ENCODE measurements at places on chromosomes 1 and 21.

DNA sequence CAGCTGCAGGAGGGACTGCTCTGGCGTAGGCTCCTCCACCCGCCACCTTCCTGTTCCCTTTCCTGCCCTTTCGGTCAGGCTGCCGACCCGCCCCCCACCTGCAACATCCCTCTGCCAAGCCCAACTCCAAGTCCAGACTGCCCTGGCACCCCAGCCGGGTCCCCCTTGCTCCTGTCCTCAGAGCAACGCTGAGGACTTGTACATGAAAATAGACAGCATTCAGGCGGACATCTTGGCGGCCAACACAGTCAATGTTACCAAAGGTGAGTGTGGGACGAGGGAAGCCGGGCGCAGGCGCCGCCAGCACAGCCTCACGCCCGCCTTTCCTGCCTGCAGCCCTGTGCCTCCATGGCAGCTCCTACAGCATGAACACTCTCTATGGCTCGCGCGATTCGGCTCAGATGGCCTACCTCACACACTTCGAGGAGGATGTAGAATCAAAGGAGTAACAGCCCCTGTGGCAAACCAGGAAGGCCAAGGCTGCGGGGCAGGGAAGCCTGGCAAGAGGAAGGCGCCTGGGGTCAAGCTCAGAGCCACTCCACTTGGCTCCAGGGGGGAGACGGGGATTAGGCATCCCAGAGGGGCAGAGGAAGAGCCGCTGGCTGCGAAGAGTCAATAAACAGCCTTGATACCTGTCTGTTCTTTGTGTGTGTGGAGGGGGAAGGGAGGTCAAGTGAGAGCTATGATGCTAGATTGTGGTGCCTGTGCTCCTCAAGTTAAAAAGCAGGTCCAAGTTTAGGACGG, 5.8 kb downstream of the RNU5D-1 start:
- no peak for DNase-seq

DNA sequence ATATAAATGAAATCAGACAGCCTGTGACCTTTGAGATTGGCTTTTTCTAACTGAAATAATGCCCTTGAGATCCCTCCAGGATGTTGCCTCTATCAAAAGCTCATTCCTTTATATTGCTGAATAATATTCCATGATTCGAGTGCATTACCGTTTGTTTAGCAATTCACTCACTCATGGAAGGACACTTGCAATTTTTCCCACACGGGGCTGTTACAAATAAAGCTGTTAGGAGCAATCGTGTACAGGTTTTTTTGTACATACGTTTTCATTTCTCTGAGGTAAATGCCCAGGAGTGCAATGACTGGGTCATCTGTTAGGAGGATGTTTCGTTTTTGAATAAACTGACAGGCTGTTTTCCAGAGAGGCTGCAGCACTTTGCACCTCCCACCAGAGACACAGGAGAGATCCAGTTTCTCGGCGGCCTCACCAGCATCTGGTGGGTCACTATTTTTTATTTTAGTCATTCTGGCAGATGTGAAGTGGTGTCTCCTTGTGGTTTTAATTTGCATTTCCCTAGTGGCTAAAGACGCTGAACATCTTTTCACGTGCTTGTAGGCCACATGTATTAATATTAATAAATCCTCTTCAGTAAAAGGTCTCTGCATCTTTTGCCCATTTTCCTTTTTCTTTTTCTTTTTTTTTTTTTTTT, 11.0 kb downstream of the PRDM15 start:
- no peak for DNase-seq

- no peak for DNase-seq
These were observed 132.7 kb downstream of the PLPP3 start for GRCh38 chr1:56446531-56447098.

- DNase-seq = no peak
These were observed 33.4 kb upstream of the ARHGAP29 start for GRCh38 chr1:94270801-94271203.

DNA sequence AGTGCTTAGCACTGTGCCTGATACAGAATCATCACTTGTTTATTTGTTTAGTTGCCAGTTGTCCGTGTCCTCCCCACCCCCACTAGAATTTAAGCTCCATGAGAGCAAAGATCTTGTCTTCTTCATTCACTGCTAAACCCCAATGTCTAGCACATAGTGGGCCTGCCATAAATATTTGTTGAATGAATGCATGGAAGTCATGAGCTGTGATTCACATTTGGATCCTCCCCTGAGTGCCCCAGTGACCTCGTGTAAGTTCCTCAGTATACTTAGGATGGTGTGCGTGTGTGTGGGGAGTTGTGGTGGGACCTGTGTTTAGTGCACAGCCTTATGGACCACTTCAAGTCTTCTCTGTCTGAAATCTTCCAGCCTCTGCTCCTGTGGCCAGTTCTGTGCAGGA, 23.1 kb downstream of the IER5 start:
- DNase-seq = no peak

- no peak for DNase-seq
These were observed 576.1 kb upstream of the RGS18 start for GRCh38 chr1:191582169-191582568.

DNA sequence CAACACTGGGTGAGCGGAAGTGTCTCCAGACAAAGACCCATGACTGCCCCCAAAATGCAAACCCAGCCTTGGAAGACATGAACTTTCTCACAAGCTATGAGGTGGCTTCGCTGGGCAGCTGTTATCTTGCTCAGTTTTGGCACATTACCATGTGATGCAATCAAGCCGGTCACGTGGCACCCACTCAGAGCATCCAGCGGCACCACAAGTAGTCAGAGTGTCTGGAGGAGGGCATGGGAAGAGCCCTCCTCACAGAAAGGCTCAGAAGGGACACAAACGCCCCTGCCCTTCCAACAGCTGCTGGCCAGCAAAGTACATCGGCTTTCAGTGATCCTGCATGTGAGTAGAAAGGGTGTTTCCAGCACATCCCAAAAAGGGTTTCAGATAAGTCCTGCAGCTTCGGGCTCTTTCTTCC, 145.5 kb upstream of the IRF2BP2 start:
- no peak for DNase-seq

- no peak for DNase-seq
These were observed 19.3 kb upstream of the KLHDC8A start for GRCh38 chr1:205375835-205376545.

DNA sequence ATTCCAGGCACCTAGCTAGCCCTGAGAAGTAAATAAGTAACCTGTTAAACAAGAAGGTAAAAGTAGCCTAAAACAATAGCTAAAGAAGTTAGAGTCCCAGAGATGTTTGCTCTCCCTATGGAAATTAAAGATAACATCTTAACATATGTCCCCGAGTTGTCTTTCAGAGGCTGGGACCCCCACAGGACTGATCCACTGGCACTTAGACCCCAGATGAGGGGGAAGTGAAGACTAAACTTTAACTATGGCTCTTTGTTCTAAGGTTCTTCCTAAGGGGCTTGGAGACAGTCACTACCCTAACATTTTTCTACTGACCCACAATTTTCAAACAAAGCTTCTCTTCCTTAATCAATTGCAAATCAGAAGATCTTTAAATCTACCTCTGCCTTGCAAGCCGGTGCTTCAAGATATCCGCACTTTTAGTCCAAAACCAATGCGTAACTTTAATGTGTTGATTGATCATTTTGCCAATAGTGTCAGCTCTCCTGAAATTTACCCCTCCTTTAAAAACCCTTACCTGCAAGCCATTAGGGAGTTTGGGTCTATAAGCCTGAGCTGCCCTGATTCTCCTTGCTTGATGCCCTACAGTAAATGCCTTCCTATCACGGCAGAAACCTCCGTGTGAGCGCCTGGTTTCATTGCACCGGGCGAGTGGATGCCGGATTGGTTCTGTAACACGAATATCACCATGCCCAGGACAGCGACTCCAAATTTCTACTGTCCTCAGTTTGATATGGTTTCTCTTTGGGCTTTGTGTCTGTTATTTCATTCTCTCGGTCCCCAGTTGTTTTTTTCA, 404.4 kb downstream of the SIPA1L2 start:
- DNase-seq = no peak

GRCh38 chr1:39525366-39526165, 34.1 kb downstream of the BMP8A start:
- DNase-seq = peak; percentile 19

DNA sequence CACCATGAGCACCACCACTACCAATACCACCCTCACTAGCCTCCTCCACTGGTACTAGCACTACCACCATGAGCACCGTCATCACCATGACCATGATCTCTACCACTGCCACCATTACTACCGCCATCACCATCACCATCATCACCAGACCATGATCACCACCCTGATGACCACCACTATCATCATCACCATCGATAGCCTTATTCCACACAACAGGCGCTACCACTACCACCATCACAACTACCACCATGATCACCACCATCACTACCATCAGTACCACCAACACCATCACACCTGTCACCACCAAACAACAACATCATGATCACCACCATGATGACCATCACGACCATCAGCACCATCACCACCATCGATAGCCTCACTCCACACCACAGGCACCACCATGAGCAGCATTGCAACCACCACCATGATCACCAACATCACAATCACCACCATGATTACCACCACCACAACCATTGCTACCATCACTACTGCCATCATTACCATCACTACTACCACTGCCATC, 56.6 kb upstream of the CASZ1 start:
- no peak for DNase-seq

- no peak for DNase-seq
These were observed 12.1 kb downstream of the LRRC8B start for GRCh38 chr1:89536555-89537341.

- DNase-seq = no peak
These were observed 198.6 kb downstream of the PTPRC start for GRCh38 chr1:198837278-198838021.

DNA sequence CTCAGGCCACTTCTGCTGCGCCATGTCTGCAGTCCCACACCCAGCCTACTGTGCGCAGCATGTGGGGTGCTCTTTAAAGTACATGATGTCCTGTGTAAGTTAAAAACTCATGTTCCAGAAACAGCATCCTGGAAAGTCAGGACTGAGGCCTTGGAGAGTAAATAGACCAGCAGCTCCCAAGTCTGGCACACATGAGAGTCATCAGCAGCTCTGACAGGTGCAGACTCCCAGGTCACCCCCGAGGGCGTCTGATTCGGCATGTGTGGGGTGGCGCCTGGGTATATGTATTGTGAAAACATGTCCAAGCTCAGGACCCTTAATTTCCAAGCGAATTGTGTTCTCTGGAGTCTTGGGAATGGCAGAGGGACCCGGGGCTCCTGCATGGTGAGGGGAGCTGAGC, 120.1 kb upstream of the RUNX3 start:
- DNase-seq = no peak

GRCh38 chr1:19488136-19488535, 2.8 kb upstream of the CAPZB start:
- no peak for DNase-seq

- no peak for DNase-seq
These were observed 3.8 kb downstream of the TMEM167B start for GRCh38 chr1:109094377-109094803.

DNA sequence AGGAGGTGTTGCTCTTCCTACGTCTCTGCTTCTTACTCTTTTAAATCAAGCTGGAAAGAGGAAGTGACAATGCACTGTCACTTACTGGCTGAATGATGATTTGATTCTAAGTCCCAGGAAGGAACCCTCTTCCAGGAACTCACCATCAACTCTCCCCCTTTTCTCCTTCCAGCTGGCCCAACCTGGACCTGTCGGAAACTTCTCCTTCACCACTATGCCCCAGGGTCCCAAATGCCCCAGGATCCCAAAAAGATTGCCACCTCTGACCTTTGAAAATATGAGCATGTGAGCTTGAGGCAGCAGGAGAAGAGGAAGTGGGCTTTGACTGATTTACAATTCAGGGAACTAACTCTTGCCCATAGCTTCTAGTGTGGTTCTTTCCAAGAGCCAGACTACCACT, 5.3 kb upstream of the ADAMTS5 start:
- no peak for DNase-seq

GRCh38 chr1:166971252-166971651, 4.1 kb downstream of the ILDR2 start:
- DNase-seq = no peak

- DNase-seq = no peak
These were observed 57.2 kb downstream of the DPT start for GRCh38 chr1:168671782-168672181.

Data from stimulated activated CD8-positive, alpha-beta memory T cell treated with anti-CD3 and anti-CD28 coated beads, Interleukin-12 subunit alpha, Interleukin-12 subunit beta, amount 100 ng/mL, for 4 hours (primary cell).